ENCODE measurements at places on chromosomes 5 and 9.
A peak's percentile ranks its signal among the peaks of the same experiment; 100 is the strongest.

- DNase-seq = no peak
Observed at GRCh38 chr5:6631441-6631840, 1.4 kb downstream of the NSUN2 start.

GRCh38 chr5:28215091-28215490, 1176.7 kb upstream of the CDH9 start:
- DNase-seq = no peak

GRCh38 chr9:5632540-5632939, 3.6 kb downstream of the RIC1 start:
- no peak for DNase-seq

- peak; percentile 90 for DNase-seq
Observed at GRCh38 chr5:5421961-5422818, at the start of gene ICE1. ICE1 (plus strand) TSS chr5:5422677; CDS start chr5:5422916, 239 bp downstream.

GRCh38 chr5:9337928-9338595, 207.8 kb downstream of the SEMA5A start:
- DNase-seq = no peak

DNA sequence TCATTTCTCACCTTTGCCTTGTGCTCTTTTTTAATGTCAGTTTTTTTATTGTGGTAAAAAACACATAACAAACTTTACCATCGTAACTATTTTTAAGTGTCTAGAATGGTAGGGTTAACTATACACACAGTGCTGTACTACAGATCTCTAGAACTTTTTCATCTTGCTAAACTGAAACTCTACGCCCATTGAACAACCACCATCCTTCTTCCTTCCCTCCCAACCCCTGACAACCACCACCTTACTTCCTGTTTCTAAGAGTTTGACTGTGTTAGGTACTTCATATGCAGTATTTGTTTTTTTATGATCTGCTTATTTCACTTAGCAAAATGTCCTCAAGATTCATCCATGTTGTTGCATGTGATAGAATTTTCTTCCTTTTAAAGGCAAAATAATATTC, 54.9 kb downstream of the PSAT1 start:
- no peak for DNase-seq

GRCh38 chr9:6763244-6763643, 5.5 kb downstream of the KDM4C start:
- DNase-seq = no peak

- no peak for DNase-seq
Observed at GRCh38 chr9:77946969-77947620, 84.5 kb downstream of the GNAQ start.

- no peak for DNase-seq
Observed at GRCh38 chr5:172854451-172854871, 20.4 kb downstream of the ERGIC1 start.

GRCh38 chr5:139646111-139646510, 2.0 kb upstream of the CXXC5 start:
- no peak for DNase-seq

- DNase-seq = no peak
Observed at GRCh38 chr5:40955313-40955712, 46.0 kb downstream of the C7 start.

DNA sequence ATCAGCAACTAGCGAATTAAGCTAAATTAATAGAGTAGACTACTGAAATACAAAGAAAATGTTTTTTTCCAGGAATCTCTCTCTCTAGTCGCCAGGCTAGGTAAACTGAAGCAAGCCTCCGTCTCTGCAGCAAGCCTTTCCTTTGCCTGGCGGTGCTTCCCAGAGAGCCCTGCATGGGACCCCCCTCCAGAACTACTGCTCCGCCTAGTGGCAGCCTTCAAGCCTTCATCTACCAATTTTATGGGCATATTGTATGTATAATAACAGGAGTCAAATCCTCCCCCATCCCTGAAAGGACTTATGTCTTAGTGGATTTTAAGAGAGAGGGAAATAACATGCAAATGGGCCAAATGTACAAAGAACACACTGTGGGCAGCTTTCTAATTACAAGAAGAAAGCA, 241.9 kb downstream of the SAXO1 start:
- DNase-seq = no peak

DNA sequence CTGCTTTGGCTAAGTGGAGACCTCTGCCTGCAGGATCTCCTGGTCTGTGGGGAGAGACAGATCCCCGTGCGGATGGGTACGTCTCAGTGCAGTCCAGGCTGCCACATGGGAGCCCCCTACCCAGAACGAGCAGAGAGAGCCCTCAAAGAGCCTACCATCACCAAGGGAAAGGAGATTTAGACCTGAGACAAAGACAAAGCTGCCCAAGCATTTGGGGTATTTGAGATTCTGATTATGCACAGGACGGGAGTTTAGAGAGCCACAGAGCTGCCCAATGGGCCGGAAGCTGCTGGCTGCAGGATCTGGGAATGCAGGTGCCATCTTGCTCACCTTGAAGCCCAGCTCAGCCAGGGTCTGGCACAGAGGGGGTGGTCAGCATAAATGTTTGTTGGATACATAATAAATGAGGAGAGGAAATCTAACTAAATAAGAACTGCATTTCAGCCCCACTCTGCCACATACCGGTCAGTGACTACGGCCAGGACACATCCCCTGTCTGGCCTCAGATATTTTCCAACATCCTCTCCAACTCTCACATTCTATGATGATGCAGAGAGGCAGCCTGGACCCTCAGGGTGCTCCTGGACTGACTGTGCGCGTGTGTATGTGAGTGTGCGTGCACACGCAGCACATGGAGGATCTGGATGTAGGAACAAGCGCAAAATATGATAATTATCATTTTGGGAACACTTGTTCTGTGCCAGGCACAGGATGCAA, 157.8 kb downstream of the FGF18 start:
- DNase-seq = no peak

GRCh38 chr5:143931476-143931875, 119.5 kb downstream of the HMHB1 start:
- DNase-seq = no peak

GRCh38 chr5:170363671-170364070, 25.5 kb downstream of the KCNMB1 start:
- no peak for DNase-seq

GRCh38 chr9:123329329-123329955, 26.6 kb upstream of the CRB2 start:
- DNase-seq = no peak

DNA sequence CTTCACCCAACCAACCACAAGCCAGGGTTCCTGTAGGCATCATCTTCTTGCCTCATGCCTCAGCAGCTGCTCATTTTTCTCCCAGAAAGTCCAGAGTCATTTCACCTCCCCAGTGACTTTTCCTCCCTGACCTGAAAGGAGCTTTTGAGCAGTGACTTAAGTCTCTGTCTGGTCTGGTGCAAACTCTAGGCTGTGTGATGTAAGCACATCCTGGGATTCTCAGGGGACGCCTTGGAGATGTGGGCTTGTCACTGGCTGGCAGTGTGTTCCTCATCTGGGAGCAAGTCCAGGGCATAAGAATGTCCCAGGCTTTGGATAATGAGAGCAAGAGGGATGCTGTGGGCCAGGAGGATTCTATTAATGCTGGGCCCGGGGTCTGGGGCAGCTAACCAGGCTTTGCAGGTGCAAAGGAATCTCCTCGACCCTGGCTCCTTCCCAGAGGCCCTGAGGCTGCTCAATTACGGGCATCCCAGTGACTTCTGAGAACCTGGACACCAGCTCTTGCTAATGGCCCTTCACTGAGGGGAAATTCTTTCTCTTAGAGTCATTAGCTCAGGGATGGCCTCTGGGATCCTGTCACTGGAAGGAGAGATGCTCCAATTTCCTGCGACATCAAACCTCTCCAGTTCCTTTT, 211.0 kb upstream of the PANK3 start:
- no peak for DNase-seq
